Inflammatory macrophage treated with lipopolysaccharide for 1 hour (primary cell): ENCODE measurements at places on chromosomes 3 and 15.

- no peak for DNase-seq
Observed at GRCh38 chr15:35306361-35306981, 221.4 kb upstream of the NANOGP8 start.

GRCh38 chr3:172982736-172983364 is 158.2 kb downstream of the SPATA16 start:
- DNase-seq = no peak

DNA sequence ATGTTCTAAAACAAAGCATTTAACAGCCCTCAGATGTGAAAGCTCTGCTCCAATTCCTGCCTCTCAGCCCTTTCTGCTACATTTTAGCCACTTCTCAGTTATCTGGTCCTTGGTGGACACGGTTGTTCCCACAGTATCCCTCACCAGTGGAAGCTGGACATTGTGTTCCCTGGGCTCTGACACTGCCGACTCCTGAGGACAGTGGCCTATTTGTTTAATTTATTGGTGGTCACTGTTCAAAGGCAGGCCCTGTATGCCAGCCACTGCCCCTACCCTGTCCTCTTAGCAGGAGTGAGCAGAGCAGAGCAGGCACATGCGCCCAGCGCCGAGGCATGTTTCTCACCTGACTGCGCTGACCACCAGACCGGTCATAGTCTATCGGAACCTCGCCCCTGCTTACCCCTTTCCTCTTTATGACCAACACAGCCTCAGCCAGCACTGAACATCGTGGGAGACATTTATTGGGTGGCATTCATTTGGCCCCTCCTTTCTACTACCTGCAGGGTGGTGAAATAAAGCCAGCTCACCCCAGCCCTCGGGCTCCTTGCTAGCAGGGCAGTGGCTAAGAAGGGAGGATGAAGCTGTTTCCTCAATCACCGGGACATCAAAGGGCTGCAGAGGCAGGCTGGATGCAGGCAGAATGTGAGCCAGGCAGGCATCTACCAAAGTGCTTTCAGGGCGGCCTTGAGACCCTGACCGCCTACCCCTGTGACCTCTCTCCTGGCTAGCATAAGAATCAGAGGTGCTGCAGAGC is 54.3 kb upstream of the HACD2 start:
- no peak for DNase-seq

GRCh38 chr3:179473565-179473964 is 22.3 kb upstream of the GNB4 start:
- DNase-seq = peak; percentile 95

GRCh38 chr3:50436114-50436674 is 67.2 kb downstream of the CACNA2D2 start:
- peak; percentile 88 for DNase-seq

GRCh38 chr15:59247364-59247763 is 40.7 kb downstream of the LDHAL6B start:
- DNase-seq = peak; percentile 70

DNA sequence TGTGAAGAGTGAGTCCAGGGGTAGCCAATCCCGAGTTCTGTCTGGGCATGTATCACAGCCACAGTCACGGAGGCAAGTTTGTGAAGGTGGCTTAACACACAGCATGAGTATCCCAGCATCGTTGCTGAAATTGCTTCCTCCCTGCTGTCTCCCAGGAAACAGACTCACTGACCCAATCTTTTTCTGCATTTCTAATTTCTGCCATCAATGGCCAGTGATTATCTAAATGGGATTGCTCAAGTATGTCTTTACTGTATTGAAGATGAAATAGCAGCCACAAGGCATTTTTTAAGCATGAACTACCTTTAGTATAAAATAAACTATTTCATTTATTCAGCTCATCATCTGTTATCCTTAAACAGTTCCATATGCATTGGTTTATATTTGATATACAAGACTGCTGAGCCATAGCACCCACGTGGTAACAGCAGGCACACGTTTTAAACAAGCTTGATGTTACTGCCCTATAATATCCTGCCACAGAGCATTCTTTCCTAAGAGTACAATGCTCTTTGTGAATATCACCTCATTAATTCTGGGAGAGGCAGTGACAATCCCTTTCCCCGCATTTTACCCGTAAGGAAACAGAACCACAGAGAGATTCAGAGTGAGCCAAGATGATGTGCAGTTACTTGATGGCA is 276.6 kb upstream of the THBS1 start:
- no peak for DNase-seq

DNA sequence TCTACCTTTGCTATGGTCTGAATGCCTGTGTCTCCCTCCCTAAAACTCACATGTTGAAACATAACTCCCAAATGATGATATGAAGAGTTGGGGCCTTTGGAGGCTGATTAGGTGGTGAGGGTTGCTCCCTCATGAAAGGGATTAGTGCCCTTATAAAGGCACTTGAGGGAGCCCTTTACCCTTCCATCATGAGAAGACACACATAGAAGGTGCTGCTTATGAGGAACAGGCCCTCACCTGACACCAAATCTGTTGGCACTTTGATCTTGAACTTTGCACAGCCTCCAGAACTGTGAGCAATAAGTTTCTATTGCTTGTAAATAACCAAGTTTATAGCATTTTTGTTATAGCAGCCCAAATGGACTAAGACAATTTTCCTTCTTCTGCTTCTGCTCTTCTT is 76.2 kb upstream of the ADAMTS9 start:
- no peak for DNase-seq

DNA sequence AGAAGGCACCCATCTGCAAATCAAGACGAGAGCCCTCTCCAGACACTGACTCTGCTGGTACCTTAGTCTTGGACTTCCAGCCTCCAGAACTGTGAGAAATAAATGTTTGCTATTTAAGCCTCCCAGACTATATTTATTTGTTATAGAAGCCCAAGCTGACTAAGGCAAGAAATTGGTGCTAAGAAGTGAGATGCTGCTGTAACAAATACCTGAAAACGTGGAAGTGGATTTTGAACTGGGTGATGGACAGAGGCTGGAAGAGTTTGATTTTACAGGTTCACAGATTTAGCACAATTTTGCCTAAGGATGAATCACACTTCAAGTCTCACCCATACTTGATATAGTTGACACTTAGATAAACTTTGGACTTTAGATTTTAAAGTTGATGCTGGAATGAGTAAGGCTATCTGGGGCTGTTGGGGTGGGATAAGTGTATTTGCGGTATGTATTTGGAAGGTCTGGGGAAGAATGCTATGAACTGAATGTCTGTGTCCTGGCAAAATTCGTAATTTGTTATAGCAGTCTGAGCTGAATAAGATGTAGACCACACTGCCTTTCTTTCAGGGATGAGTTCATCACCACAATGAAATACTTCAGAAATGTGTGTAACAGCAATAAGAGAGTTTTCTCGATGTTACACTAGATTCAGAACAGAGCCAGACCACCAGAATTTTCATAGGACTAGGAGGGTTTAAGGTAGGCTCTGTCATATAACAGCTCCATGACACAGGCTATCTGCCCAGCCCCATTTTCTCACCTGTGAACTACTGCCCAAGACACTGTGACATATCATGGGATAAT is 120.5 kb upstream of the LMCD1 start:
- DNase-seq = no peak

GRCh38 chr3:74469151-74469550 is 145.3 kb downstream of the CNTN3 start:
- no peak for DNase-seq

GRCh38 chr3:147015334-147015733 is 391.0 kb downstream of the ZIC4 start:
- no peak for DNase-seq

- peak; percentile 51 for DNase-seq
Observed at GRCh38 chr3:124878561-124879336, 8.4 kb downstream of the ITGB5 start.

DNA sequence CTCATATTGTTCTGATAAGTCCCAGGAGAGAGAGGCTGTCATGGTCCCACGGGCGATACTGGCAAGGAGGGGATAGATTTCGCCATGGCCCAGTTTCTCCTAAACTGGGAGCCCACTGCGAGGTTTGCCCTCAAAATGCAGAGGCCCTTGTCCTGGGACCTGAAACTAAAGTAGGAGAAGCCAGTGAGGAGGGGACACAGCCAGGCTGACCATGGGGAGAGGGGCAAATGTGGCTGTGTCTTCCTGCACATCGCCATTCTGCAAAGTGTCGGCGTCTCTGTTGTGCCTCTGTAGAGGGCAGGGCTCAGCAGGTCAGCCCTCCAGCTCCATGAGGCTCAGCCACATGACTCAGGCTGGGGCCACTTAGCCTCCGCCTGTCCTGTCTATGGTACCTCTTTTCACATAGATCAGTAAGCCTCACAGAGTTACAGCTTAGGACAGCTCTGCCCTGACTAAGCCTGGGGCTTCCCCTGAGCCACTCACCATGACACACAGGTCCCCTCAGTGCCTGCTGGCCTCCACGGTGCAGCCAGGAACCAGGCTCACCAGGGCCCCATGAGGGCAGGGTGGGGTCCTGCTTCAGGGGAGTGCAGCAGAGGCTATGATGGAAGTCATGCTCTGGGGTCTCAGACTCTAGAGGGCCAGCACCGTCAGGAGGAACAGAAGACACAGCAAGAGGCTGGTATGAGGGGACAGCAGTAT is 28.6 kb upstream of the PLXNA1 start:
- peak; percentile 21 for DNase-seq
